Vagina (tissue), 2 donors: ENCODE measurements at places on chromosomes 16 and 17.

DNA sequence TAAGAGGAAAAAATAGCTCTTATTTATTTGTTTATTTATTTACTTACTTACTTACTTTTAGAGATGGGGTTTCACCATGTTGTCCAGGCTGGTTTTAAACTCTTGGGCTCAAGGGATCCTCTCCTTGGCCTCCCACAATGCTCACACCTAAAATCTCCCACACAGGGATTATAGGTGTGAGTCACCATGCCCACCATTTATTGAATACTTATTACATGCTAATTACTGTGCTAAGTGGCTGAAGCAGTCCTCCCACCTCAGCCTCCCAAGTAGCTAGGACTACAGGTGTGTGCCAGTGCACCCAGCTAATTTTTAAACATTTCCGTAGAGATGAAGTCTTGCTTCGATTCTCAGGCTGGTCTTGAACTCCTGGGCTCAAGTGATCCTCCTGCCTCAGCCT is 11.0 kb upstream of the ITGB3 start:
- DNase-seq: no peak

DNA sequence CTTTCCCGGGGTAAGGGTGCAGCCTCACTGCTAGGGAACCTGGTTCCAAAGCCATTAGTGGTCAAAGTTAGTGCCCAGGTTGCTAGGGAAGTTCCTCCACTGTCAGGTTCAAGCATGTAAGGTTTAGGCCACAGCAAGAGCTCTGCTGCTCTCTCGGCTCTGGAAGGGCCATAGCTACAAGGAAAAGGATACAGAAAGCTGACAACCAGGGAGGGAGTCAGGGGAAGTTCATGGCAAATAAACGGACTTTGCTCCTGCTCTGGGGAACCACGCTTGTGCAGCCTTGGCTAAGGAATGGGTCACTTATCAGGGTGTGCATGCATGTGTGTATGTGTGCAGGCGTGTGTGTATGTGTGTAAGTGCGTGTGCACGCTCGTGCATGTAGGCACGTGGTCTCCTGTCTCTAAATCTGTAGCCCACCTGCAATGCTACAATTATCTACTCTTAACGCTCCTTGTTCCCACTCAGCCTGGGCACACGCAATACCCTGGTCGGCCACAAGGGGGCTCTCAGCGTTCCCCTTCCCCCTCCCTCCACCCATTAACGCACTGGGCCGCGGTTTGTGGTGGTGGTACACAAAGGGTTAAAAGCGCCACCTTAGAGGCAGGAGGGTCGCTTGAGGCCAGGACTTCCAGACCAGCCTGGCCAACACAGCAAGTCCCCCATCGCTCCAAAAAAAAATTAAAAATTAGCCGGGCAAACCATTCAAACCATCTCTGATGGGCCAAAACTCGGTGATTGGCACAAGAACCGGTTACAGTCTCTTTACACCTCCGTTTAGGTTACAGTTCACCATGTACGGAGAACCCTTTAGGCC is 48.4 kb upstream of the KDM8 start:
- DNase-seq: no peak

DNA sequence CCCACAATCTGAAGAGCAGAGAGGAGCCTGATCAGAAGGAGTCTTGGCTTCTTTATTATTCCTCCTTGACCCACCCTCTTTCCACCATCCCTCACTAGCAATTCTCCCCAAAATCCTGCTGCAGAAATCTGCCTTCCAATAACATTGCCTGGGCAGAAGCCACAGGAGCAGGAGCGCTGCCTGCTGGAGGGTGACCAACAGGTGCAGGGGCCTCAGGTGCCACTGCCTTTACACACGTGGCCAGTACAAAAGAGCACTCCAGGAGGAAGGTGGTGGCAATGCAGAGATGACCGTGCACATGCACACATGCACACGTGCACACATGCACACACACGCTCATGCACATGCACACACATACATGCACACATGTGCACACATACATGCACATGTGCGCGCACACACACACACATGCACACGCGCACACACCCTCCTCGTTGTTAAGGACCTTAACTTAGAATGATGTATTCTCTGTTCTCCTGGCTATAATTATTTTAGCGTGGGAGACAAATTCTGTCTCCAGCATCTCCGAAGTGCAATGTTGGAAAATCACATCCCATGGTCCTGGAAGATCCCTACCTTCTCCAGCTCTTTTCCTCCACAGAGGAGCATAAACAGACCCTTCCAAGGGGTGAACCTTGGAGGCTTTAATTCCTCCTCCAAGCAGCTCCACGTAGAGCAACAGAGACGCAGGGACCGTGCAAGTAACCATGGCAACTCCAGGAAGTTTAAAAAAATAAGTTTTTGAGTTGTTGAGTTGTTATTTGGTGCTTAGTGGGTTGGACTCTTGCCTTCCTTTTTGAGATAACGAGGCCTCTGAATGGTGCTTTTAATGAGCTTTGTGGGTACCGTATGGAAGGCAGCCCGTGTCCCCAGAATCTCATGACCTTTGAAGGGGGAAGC is 12.6 kb downstream of the RBFOX3 start:
- no peak for DNase-seq

- DNase-seq: no peak
Measured at GRCh38 chr17:71071837-71072236, 902.5 kb downstream of the KCNJ2 start.

- DNase-seq: no peak
Measured at GRCh38 chr17:17603178-17603894, 11.8 kb upstream of the PEMT start.

DNA sequence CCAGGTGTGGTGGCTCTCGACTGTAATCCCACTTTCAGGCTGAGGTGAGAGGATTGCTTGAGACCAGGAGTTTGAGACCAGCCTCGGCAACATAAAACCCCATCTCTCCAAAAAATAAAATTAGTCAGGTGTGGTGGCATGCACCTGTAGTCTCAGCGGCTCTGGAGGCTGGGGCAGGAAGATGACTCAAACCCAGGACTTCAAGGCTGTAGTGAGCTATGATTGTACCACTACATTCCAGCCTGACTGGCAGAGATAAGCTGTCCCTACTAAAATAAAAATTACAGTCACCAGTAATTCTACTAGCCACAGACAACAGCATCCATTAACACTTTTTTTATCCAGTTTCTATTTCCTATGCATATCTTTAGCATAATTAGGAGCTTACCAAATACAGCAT is 176.3 kb downstream of the CPPED1 start:
- DNase-seq: no peak

DNA sequence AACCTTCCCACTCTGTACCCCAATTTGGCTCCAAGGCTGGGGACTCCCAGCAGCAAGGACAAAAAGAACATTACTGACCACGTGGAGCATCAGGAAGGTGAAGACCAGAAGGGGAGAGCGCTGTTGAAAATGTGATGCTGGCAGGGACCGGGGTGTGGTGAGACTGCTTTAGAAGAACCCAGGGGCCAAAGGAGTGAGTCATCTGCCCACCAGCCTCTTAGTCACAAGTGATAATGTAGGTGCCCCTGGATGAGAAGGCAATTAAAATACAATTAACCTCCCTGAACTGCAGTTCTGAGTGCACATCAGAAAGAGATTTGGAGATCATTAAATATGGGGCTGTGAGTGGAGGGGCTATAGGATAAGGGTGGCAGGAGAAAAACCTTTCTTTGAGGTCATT is 366.6 kb upstream of the CCL2 start:
- no peak for DNase-seq

- DNase-seq: no peak
Measured at GRCh38 chr16:29974291-29975133, 844 bp downstream of the TAOK2 start.
